ENCODE measurements at places on chromosomes 7 and 10.

GRCh38 chr7:127417346-127417745, 24.8 kb upstream of the ZNF800 start:
- peaks cover 20% of the 10 kb centered on the region for H3K4me1 ChIP-seq
- H3K4me3 ChIP-seq = no peak overlapping the region
- H3K36me3 ChIP-seq = no peaks in the 10 kb centered on the region
- H3K27ac ChIP-seq = peak overlapping the region; percentile 58

DNA sequence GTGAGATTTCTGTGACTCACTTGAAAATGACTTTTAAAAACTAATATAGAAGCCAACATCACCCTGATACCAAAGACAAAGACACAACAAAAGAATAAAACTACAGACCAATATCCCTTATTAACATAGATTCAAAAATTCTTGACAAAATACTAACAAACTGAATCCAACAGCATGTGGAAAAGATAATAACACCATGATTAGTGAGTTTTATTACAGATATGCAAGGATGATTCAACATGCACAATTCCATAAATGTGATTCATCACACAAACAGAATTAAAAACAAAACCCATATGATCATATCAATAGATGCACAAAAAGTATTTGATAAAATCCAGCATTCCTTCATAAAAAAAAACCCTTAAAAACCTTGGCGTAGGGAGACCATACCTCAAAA, 6.5 kb downstream of the MGAM start:
- no peaks in the 10 kb centered on the region for H3K36me3 ChIP-seq
- no peak overlapping the region for H3K4me3 ChIP-seq
- no peak overlapping the region for H3K27ac ChIP-seq
- H3K27me3 ChIP-seq = no peaks in the 10 kb centered on the region
- H3K4me1 ChIP-seq = no peaks in the 10 kb centered on the region

DNA sequence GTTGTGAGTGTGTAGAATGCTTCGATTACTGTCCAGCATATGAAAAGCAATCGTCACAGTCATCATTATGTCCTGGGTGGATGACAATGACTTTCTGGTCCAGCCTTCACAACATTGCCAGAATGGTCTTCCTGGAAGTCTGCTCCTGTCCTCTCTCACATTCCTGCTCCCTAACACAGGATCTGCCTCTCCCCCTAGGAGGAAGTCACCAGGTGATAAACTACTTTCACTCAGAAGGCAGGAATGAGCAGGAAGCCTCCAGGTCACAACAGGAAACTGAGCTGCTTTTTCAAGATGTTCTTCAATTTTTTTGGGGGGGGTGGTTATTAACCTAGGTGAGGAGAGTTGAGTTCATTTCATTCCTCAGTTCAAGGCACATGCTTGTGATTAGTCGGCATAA, 13.6 kb upstream of the GPNMB start:
- H3K36me3 ChIP-seq = no peaks in the 10 kb centered on the region
- no peak for DNase-seq
- no peaks in the 10 kb centered on the region for H3K27me3 ChIP-seq
- no peak overlapping the region for H3K4me3 ChIP-seq
- H3K4me1 ChIP-seq = peaks cover 3% of the 10 kb centered on the region
- H3K27ac ChIP-seq = no peak overlapping the region

DNA sequence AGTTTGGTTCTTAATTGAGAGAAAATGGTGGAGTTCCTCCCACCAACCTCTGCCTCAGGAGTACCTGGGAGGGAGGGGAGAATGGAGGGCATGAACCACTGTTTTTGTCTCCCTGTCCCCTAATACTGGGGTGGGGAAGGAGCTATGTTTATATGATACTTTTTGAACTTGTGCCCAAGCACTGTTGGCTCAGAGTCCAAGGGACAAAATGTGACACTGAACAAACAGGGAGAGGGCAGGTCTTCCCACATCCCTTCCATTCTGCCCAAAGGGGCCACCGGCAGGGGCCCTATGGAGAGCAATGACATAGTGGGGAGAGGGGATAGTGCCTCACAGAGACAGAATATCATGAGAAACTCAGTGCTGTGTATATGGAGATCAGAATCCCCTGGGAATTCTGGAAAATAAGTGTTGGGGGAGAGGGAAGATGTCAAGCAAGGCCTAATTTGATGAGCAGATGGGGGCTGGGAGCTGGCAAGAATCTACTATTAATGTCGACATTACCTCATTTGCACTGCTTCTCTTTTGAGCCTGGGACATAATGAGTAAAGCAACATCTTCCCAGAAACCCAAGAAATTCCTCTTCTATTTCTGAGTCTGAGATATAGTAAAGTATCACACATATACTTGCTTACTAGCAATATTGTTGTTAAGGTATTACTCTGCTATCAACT, 180.6 kb downstream of the CYP26A1 start:
- H3K27ac ChIP-seq = no peak overlapping the region
- no peaks in the 10 kb centered on the region for H3K36me3 ChIP-seq
- no peaks in the 10 kb centered on the region for H3K4me1 ChIP-seq
- no peaks in the 10 kb centered on the region for H3K27me3 ChIP-seq
- no peak for DNase-seq

- H3K27me3 ChIP-seq = no peaks in the 10 kb centered on the region
- H3K4me3 ChIP-seq = no peak overlapping the region
- no peak overlapping the region for H3K27ac ChIP-seq
- H3K4me1 ChIP-seq = peaks cover 5% of the 10 kb centered on the region
Observed at GRCh38 chr7:156778668-156779067, 114.3 kb downstream of the LMBR1 start.

- H3K36me3 ChIP-seq = peaks cover 16% of the 10 kb centered on the region
- H3K4me1 ChIP-seq = peaks cover 68% of the 10 kb centered on the region
- no peak overlapping the region for H3K27ac ChIP-seq
- no peak overlapping the region for H3K4me3 ChIP-seq
- no peaks in the 10 kb centered on the region for H3K27me3 ChIP-seq
Observed at GRCh38 chr7:47573758-47574481, 8.0 kb downstream of the TNS3 start.

GRCh38 chr7:26567266-26567665, 275.6 kb downstream of the SNX10 start:
- H3K4me1 ChIP-seq = no peaks in the 10 kb centered on the region
- no peak overlapping the region for H3K4me3 ChIP-seq
- H3K27me3 ChIP-seq = no peaks in the 10 kb centered on the region
- DNase-seq = no peak

DNA sequence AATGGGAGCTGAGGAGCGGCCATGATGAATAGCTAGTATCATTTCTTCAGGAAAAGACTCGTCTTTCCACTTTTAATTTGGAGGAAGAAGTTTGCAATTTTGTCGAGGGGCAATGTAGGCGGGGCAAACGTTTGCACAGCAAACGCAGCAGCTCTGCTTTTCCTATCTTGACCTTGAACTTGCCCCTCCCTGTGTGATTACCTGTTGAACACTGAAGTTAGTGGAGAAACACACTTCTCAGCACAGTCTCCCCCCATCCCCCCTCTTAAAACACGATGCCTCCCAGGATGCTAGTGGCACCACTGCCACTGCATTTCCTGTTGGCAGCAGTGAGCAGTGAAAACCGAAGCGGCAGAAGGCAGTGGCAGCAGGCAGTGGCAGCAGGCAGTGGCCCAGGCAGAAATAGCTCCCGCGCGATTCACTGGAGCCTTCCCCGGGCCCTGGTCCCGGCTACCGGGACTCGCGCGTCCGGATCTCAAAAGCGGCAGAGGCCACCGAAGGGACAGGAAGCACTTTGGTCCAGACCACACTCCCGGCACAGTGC, at the start of gene EPDR1:
EPDR1 (plus strand) TSS at position 336 of the 544 bp plus-strand sequence. CDS start 300 bp downstream, outside the sequence.
- H3K27ac ChIP-seq = peak within 1 kb of the TSS; percentile 72
- peak within 1 kb of the TSS; percentile 60 for H3K4me3 ChIP-seq
- peak; percentile 80 for DNase-seq
- H3K27me3 ChIP-seq = peaks cover 79% of the 10 kb centered on the region
- H3K4me1 ChIP-seq = peaks cover 44% of the 10 kb centered on the region

- H3K27me3 ChIP-seq = no peaks in the 10 kb centered on the region
- H3K4me3 ChIP-seq = no peak overlapping the region
- no peaks in the 10 kb centered on the region for H3K36me3 ChIP-seq
- no peak for DNase-seq
- H3K27ac ChIP-seq = no peak overlapping the region
Observed at GRCh38 chr7:31408140-31408729, 67.7 kb upstream of the NEUROD6 start.

- no peaks in the 10 kb centered on the region for H3K36me3 ChIP-seq
- peak overlapping the region; percentile 73 for H3K27ac ChIP-seq
- H3K27me3 ChIP-seq = peaks cover 30% of the 10 kb centered on the region
- peak overlapping the region; percentile 50 for H3K4me3 ChIP-seq
Observed at GRCh38 chr10:50990568-50991455, 83.5 kb upstream of the PRKG1 start.

- H3K4me3 ChIP-seq = peak overlapping the region; percentile 91
- no peaks in the 10 kb centered on the region for H3K27me3 ChIP-seq
- peak overlapping the region; percentile 96 for H3K27ac ChIP-seq
- no peaks in the 10 kb centered on the region for H3K36me3 ChIP-seq
- peaks cover 20% of the 10 kb centered on the region for H3K4me1 ChIP-seq
Observed at GRCh38 chr7:127650847-127651555, 993 bp upstream of the SND1 start.

- DNase-seq = no peak
- no peaks in the 10 kb centered on the region for H3K27me3 ChIP-seq
- no peak overlapping the region for H3K27ac ChIP-seq
- H3K36me3 ChIP-seq = no peaks in the 10 kb centered on the region
- H3K4me1 ChIP-seq = peaks cover under 1% of the 10 kb centered on the region
- no peak overlapping the region for H3K4me3 ChIP-seq
Observed at GRCh38 chr7:105454095-105454747, 65.5 kb upstream of the SRPK2 start.

GRCh38 chr10:102900006-102900405, 18.1 kb upstream of the CNNM2 start:
- DNase-seq = no peak
- H3K4me3 ChIP-seq = no peak overlapping the region
- H3K36me3 ChIP-seq = peaks cover 4% of the 10 kb centered on the region
- no peaks in the 10 kb centered on the region for H3K4me1 ChIP-seq

DNA sequence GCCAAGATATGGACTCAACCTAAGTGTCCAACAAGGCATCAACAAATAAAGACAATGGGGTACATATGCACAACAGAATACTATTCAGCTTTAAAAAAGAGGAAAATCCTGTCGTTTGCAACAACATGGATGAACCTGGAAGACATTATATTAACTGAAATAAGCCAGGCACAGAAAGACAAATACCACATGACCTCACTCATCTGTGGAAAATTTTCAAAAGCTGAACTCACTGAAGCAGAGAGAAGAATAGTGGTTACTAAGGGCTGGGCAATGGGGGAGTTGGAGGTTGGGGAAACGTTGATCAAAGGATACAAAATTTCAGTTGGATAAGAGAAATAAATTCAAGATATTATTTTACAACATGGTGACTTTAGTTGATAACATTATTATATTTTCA, 221.4 kb upstream of the PITRM1 start:
- DNase-seq = no peak
- no peak overlapping the region for H3K4me3 ChIP-seq
- H3K27ac ChIP-seq = no peak overlapping the region
- no peaks in the 10 kb centered on the region for H3K4me1 ChIP-seq
- H3K36me3 ChIP-seq = no peaks in the 10 kb centered on the region
- H3K27me3 ChIP-seq = no peaks in the 10 kb centered on the region

GRCh38 chr10:126243971-126244370, 144.3 kb downstream of the ADAM12 start:
- no peak overlapping the region for H3K4me3 ChIP-seq
- H3K27ac ChIP-seq = no peak overlapping the region
- DNase-seq = no peak
- H3K4me1 ChIP-seq = no peaks in the 10 kb centered on the region

- no peaks in the 10 kb centered on the region for H3K27me3 ChIP-seq
- peaks cover 64% of the 10 kb centered on the region for H3K4me1 ChIP-seq
- DNase-seq = no peak
Observed at GRCh38 chr7:16754856-16755317, 1.3 kb downstream of the TSPAN13 start.

DNA sequence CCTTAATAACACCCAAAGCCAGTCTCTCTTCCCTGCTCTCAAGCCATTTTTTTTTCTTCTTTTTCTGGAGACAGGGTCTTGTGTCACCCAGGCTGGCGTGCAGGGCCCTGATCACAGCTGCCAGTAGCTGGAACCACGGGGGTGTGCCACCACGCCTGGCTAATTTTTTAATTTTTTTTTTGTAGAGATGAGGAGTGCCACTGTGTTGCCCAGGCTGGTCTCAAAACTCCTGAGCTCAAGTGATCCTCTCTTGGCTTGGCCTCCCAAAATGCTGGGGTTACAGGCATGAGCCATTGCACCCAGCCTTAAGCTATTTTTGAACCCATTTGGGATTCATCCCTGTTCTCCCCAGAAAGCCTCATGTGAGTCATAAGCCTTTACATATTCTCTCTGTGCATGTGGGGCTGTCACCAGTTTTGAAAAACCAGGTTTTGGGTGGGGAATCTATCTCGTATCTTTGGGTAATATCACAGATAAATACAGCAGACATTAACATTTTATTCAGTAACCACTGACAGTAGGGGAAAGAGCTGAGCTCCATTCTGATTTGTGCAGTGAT, 15.5 kb downstream of the ZNF487 start:
- H3K27me3 ChIP-seq = no peaks in the 10 kb centered on the region
- H3K36me3 ChIP-seq = no peaks in the 10 kb centered on the region
- peak overlapping the region; percentile 90 for H3K27ac ChIP-seq
- DNase-seq = no peak
- no peak overlapping the region for H3K4me3 ChIP-seq

GRCh38 chr7:27438881-27439589, 196.4 kb downstream of the EVX1 start:
- H3K27me3 ChIP-seq = no peaks in the 10 kb centered on the region
- no peaks in the 10 kb centered on the region for H3K36me3 ChIP-seq
- no peak for DNase-seq
- H3K4me1 ChIP-seq = no peaks in the 10 kb centered on the region
- H3K27ac ChIP-seq = no peak overlapping the region
- no peak overlapping the region for H3K4me3 ChIP-seq

GRCh38 chr7:552868-553635, 33.4 kb upstream of the PDGFA start:
- H3K4me1 ChIP-seq = peaks cover 11% of the 10 kb centered on the region
- no peak for DNase-seq
- no peak overlapping the region for H3K4me3 ChIP-seq
- peaks cover 12% of the 10 kb centered on the region for H3K36me3 ChIP-seq

GRCh38 chr10:123562811-123563580, 103.2 kb upstream of the GPR26 start:
- no peak overlapping the region for H3K27ac ChIP-seq
- H3K4me3 ChIP-seq = no peak overlapping the region
- peaks cover 4% of the 10 kb centered on the region for H3K4me1 ChIP-seq
- H3K27me3 ChIP-seq = peaks cover 6% of the 10 kb centered on the region

- H3K27me3 ChIP-seq = peaks cover 92% of the 10 kb centered on the region
- H3K4me1 ChIP-seq = peaks cover 16% of the 10 kb centered on the region
- no peak overlapping the region for H3K27ac ChIP-seq
- no peak overlapping the region for H3K4me3 ChIP-seq
- no peak for DNase-seq
Observed at GRCh38 chr7:155512246-155512887, 34.0 kb downstream of the CNPY1 start.
